ENCODE measurements at places on chromosomes 5 and 9.

GRCh38 chr5:116449458-116449857, 125.2 kb downstream of the SEMA6A start:
- DNase-seq = no peak

- DNase-seq = no peak
Measured at GRCh38 chr9:78542491-78543181, 245.7 kb downstream of the PSAT1 start.

GRCh38 chr9:88993327-88993726, 2.1 kb downstream of the S1PR3 start:
- DNase-seq = no peak

DNA sequence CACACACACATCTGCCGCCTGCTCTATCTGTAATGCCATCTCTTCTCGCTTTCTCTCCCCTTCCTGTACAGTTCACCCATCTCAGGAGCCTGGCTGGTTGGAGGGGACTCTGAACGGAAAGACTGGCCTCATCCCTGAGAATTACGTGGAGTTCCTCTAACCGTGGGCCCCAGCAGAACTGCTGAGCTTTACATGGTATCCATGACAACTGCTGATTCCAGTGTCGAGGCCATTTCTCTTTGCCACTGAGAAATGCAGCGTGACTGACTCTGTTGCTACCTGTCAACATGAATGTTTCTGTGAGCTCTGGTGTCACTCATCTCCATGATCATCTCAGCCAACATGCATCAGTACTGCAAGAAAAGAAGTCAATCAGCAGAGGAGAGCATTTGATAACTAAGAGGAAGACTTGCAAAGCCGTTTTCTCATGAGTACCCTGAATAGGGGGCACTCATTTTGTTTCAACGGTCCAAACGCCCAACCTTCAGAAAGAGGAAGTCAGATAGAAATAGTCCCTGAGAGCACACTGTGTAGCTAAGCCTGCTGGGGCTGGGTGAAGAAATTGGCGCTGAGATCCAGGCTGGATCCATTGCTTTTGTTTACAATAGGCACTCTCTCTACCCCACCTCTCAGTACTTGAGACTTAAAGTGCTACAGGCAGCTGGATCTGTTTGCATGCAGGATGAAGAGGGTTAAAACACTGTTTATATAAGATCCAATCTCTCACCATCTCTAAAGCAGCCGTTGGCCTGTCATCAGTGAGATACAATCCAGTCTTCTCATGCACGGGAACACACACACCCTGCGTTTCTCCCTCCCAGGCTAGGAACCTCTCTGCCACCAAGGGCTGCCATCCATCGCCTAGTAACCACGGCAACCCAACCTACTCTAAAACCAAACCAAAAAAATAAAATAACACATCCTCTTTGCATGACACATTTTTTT, 180.9 kb downstream of the NR3C1 start:
- DNase-seq = peak; percentile 78

- DNase-seq = no peak
Measured at GRCh38 chr9:86082870-86083269, 16.5 kb downstream of the GOLM1 start.

DNA sequence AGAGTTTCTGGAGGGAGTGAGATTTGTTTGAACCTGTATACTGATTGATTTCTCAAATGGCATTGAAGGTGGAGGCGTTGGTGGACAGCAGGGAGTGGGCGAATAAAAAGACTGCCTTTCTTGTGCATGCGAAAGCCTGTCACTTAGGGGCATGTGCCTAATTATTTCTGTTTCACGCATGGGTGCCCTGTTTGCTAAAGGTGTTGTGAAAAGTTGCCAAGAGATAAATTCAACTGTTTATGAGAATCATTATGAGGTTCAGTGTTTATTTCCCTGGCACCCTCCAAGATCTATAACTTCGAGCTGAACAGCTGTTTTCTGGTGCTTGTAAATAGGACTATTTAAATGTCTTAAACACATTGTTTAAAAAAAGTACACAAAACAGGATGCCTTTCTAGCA, 67.4 kb upstream of the DMRTA1 start:
- DNase-seq = no peak

GRCh38 chr9:37032713-37033112, 1.4 kb downstream of the PAX5 start:
- no peak for DNase-seq

DNA sequence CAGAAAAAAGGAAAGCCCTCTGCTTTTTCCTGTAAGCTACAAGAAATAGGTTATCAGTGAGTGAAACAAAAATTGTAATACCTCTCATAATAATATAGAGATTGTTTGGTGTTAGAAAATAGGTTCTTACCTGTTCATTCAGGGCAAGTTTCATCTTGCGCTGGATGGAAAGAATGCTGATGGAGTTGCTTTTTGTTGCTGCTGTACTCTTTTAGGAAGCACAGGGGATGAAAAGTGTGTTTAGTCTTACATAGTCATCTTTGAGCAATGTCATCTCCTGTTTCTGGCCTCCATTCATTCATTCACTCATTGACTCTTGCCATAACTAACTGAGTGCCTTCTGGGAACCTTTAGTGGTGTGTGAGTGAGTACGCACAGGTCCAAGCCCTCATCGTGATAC, 6.4 kb downstream of the ENTREP1 start:
- DNase-seq = no peak

- no peak for DNase-seq
Measured at GRCh38 chr9:116791326-116791725, 104.2 kb downstream of the TRIM32 start.

- DNase-seq = peak; percentile 19
Measured at GRCh38 chr9:38687389-38687842, 32.5 kb downstream of the FAM240B start.

GRCh38 chr9:113436728-113437515, 26.4 kb downstream of the C9orf43 start:
- DNase-seq = no peak

- DNase-seq = no peak
Measured at GRCh38 chr5:313265-313664, 8.2 kb upstream of the AHRR start.

GRCh38 chr9:85246541-85246940, 495.2 kb downstream of the AGTPBP1 start:
- no peak for DNase-seq

DNA sequence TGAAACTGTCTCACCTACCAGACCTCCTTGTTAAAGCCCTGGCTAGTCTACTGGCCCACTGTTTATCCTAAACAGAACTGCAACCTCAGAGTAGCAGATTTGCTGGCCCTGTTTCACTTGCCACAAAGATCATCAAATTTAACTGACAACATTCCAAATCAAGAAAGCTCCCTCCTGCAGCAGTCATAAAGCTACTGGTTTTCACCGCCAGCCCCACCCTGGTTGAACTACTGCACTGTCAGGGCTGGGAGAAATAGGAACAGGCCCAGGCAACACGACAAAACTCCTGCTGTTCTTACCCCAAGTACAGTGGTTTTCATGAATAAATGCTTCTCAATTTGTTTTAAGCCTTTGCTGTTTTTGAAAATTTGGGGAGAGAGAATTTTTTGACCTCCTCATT, 63.0 kb downstream of the NR6A1 start:
- no peak for DNase-seq

DNA sequence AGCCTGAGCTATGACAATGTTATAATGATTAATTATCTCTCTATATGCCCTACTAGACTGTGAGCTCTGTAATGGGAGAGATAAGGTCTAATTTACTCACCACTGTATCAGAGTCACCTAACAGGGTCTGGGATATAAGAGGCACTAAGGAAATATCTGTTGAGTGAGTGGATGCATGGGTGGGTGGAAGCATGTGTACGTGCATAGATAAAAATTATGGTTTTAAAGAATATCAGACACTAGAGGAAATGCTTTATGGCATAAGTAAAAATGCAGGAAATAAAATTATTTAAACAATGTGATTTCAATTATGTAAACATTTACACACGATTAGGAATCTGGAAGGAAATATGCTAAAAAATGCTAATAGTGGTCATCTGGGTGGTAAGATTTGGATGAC, 137.8 kb downstream of the SPOCK1 start:
- DNase-seq = no peak

DNA sequence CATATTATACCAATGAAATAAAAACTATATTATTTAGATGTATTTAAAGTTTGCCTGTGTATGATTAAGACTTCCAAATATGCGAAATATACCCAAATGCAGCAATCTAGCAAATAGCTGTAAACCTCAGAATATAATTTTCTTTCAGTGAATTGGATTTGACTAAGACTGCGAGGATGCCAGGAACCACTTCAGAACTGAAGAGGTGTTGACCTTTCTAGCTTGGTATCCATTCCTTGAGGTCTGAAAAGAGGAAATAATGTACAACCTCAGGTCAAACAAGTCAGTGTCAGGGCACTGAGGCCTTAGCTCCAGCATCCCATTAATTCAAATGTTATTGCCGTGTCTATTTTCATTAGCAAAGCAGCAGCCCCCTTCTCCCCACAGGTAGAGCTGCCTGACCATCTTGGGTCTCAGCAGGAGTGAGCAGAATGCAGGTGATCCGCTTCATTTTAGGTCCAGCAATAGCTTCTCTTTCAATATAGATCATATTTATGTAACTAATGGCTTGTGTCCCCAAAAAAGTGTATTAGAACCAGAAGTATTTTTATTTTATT, 100.0 kb downstream of the KIAA1958 start:
- DNase-seq = no peak

All from immature natural killer cell (primary cell).